ENCODE measurements at places on chromosomes 13 and 19.

DNA sequence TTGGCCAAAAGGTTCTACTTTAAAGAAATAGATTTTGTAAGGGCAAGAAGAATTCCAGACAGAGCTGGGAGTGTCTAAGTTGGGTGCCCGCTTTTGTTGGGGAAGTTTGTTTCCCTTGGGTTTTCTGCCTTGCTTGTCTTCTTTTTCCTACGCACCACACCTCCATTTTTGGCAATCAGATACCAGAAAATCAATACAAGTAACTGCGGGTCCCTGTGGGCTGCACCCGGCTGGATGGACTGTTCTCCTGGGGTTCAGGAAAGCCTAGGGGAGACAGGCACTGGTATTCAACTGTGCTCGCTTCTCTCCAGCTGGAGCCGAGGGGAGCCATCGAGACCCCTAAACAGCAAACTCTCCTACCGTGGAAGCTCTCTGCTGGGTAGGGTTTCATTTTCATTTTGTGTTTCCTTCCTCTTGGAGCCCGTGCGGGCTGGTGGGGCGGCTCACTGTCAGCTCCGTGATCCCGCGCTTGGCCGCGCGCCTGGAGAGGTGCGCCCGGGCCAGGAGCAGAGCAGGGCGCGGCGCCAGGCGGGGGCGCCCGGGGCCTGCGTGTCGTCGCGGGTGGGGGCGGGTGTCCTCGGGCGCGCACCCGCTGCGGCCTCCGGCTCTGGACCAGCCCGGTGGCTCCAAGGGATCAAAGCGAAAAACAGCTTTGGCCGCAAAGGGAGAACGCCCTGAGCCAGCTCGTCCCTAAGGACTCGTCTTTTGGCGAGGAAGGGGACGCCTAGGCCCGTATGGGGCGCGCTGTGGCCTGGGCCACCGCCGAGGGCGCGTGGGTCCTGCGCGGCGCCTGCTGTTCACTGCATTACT is 347.2 kb downstream of the ZNF536 start:
- peak; percentile 59 for DNase-seq

DNA sequence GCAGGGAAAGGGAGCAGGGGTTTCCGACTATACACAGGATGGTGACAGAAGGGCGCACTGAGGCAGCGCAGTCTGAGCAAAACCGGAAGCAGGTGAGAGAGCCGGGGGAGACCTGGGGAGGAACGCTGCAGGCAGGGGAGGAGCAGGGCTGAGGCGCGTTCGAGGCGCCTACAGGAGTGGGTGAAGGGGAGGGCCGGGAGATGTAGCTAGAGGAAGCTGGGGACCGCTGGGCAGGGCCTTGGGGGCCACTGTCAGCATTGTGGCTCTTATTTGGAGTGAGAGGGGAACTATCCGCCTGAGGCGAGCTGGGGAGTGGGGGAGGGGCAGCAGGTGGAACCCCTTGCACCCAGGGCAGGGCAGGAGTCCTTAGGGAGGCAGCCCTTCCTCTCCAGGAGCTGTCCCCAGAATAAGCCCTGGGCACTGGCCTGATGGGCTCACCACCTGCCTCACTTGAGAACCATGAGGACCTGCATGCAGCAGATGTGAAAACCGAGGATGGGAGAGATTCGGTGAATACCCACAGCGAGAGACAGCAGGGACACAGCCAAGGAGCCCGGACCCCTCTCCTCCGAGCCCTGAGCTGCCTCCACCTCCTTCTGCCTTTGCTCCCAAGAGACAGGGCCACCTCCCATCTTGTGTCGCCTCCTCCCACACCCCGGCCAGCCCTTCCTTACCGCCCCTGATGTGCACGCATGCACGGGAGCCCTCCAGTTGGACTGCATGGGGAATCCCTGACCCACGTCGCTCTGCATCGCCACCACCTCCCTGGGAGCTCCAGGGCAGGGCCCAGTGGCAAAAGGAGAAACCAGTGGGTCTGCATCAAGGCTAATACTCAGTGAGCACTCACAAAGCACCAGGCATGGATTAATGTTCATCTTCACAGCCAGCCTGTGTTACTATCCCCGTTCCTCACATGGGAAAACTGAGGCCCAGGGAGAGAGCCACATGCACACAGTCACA is 10.3 kb downstream of the AKT2 start:
- DNase-seq, result no peak

DNA sequence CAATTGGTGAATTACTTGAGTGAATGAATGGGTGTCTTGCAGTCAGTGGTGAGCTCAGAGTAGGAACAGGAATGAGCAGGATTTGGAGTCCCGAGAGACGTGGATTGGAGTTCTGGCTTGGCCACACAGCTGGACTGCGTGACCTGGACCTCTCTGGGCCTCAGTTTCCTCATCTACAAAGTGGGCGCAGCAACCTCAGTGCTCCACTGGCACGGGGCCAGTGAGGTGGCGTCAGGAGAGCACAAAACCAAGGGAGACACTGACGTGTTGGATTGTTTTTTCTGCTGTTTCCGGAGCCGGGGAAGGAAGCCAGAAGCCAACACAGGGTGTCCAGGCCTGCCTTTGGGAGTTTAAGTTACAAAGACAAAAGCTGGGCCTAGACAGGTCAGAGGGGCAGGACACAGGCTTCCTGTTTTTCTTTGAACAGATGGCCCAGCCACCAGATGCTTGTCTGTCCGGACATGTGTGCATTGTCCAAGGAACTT is 6.5 kb upstream of the DOCK6 start:
- DNase-seq, result no peak

- no peak for DNase-seq
Measured at GRCh38 chr19:33381101-33381500, 7.6 kb downstream of the CEBPG start.

DNA sequence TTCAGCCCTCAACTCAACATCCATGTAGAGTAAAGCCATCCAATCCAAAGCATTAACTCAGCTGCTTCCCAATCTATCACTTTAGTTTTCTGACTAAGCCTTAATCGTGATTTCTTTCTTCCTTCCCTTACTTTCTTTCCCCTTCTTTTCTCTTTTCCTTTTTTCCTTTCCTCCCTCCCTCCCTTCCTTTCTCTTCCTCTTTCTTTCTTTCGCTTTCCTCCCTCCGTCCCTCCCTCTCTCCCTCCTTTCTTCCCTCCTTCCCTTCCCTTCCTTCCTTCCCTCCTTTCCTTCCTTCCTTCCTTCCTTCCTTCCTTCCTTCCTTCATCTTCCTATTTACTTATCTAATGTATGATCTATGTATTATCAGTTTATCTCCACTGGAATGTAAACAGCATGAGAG is 71.2 kb downstream of the ERCC5 start:
- DNase-seq, result no peak

- DNase-seq, result no peak
Measured at GRCh38 chr19:6384381-6384780, 8.6 kb downstream of the GTF2F1 start.

DNA sequence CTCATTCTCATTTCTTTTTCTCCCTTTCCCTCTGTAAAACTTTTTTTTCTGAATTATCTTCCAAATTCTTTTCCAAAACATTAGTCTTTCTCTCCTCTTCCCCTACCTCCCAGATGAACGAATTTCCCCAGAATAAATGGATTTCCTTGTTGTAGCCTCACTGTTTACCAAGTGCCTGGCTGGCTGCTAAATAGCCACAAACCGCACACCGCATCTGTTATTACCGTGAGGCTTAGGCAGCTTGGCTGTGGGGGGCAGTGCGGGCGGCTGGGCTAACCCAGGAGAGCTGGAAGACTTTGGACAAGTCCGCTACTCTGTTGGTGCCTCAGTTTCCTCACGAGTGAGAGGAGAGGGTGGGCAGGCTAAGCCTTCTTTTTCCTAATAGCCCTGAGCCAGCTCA is 10.7 kb downstream of the IL17D start:
- DNase-seq, result no peak

DNA sequence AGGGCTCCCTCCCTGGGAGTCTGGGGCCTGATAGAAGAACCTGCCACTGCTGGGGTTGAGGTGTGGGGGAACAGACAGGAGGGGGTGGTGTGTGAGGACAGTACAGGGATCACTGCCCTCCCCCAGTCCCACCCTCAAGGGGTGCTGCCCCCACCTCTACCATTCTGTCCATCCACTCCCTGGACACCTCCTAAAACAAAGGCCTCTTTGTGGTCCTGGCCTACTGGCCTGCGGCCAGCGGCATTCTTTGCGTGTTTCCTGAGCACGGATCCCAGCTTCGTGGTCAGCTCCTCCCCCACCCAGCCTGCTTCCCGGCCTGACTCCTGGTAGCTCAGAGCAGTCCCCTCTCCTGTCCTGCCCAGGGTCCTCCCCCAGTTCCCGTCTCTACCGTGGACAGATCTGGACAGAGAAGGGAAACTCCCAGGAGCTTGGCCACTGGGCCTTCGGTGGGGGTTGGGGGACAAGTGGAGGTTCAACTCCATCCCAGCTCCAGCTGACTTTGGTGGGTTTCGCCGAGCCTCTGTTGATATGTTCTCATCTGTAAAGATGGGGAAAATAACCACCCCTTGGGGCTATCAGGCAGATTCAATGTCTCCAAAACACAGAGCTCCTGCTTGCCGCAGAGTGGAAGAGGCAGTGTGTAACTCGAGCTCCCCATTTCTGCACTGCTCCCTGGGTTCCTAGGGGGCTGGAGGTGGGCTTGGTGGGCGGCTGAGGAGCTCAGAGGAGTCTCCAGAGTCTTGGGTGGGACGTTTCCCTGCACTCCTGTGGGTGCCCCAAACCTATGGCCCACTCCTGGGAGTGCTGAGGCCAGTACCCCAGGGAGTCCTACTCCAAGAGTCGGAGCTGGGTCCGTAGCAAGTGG is 48.7 kb downstream of the LYL1 start:
- peak; percentile 66 for DNase-seq

- DNase-seq, result no peak
Measured at GRCh38 chr19:5035793-5036697, 67.1 kb downstream of the KDM4B start.

DNA sequence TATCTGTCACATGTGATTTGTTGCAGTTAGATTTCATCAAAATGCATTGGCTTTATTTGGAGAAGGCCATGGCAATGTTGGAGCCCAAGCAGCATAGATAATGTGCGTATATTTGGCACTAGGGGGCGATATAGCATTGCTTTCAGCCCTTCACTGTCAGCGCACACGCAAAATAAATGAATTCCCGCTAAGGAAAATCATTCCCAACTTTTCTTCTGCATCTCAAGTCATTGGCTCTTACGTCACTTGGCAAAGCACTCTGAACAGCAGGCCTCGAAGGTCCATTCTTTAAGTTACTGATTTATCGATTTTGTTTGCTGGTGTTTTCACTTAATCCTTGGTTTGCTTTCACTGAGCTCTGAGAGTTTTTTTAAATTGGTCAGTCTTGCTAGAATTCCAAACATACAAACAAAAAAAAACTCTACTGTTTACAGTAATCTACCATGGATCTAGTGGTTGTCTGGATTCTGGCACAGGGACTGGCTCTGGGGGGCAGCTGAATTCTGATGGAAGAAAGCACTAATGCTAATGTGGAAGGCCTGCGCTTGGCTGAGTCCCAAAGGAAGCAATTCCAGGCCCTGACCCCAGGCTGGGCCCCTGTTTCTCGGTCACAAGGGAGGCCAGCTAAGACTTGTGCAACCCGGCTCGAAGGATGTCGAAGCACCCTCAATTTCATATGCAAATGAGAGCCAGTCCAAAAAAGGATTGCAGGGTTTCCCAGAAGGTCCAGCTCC is 97.7 kb upstream of the IPO5 start:
- DNase-seq, result peak; percentile 55

- DNase-seq, result no peak
Measured at GRCh38 chr13:43567608-43568007, 219.2 kb downstream of the ENOX1 start.

- DNase-seq, result no peak
Measured at GRCh38 chr13:50037788-50038187, 22.5 kb downstream of the KCNRG start.

DNA sequence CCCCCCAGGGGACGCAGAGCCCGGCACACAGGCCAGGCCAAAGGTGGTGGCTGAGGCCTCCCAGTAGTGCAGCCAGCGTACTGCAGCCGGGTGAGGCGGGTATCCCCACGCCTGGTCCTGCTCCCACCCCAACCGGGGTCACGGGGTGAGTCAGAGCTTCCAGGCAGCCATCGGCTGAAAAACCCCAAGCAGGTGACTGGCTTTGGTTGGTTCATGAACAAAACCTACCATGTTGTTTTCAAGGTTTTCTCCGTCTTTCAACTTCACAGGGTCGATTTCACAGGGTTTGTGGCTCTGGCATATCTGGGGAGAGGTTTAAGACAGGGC is 42.1 kb upstream of the C13orf46 start:
- no peak for DNase-seq

GRCh38 chr19:32224371-32225244 is 120.8 kb upstream of the ZNF507 start:
- DNase-seq, result peak; percentile 87

DNA sequence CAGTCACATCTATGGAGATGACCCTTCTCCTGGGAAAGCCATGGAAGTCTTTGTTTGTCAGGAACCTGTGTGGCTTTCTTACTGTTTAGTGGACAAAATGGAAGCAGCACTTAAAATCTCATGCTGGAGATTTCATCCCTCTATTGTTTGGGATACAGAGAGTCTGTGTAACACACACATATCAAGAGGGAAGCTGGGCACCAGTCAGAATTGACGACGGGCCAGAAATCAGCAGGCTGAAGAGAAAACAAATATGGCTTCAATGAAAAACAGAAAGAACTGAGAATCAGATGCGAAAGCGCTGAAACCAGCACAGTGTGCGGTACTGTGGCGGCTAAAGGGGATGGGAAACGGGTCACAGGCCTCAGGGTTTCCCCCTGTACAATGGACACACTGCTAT is 72.2 kb upstream of the WASF3 start:
- no peak for DNase-seq

DNA sequence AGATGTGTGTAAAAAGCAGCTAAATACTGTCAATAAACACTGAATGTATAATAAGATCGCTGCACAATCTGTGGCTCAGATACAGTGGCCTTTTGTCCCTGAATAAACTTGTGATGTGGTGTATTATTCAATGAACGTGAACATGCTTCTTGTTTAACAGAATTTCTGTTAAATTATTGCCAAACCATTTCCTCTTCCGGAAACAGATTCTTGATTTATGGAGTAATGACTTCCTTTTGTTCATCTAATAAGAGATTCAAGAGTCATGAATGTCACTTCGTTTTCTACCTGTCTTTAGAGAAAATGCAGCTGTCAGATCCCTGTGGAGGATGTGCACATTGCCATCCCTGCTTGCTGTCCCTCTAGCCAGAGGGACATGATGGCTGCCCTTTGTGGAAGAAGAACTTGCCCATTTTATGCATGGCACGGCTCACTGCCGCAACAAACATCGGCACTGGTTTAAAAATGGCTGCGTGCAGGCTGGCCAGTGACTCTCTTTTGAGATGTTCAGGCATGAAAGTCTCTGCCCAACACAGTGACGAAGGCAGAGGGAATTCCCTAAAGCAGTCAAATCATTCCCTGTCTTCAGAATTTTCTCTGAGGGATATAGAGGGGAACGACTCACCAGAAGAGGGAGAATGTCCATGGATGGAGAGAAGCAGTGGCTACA is 3.1 kb upstream of the TNFSF13B start:
- no peak for DNase-seq

DNA sequence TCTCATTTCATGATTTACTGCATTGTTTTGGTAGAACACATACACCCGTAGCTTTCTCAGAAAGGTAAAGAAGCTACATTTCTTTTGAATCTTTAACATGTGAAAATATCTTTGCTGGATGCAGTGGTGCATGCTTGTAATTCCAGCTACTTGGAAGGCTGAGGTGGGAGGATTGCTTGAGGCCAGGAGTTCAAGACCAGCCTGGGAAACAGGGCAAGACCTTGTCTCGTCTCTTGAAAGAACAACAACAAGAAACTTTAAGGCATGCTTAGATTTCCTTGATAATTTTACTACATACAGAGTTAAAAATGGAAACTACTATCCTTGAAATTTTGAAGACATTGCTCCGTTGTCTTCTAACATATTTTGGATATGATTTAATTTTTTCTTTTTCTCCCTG is 7.7 kb downstream of the RNF113B start:
- DNase-seq, result no peak
